ENCODE measurements at places on chromosomes 6 and 20.

DNA sequence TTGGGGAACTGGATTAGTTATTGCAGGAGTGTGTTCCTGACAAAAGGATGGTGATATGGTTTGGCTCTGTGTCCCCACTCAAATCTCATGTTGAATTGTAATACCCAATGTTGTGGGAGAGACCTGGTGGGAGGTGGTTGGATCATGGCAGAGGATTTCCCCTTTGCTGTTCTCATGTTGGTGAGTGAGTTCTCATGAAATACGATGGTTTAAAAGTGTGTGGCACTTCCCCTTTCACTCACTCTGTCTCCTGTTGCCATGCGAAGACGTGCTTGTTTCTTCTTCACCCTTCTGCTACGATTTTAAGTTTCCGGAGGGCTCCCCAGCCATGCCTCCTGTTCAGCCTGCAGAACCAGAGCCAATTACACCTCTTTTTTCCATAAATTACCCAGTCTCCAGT lies 16.2 kb upstream of the TREM1 start:
- no peak for DNase-seq

DNA sequence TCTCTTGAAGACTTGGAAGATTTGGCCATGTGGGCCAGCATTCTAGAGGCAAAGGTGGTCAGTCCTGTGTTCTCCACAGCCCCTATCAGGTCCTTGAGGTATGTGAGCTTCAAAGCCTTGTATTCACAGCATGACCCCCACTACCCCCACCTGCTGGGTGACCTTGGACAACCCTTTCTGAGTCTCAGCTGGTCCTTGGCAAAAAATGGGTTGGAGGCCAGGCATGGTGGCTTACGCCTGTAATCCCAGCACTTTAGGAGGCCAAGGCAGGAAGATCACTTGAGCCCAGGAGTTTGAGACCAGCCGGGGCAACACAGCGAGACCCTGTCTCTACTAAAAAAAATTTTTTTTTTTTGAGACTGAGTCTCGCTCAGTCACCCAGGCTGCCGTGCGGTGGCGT lies 42.6 kb downstream of the UBE2V1 start:
- DNase-seq, result no peak

DNA sequence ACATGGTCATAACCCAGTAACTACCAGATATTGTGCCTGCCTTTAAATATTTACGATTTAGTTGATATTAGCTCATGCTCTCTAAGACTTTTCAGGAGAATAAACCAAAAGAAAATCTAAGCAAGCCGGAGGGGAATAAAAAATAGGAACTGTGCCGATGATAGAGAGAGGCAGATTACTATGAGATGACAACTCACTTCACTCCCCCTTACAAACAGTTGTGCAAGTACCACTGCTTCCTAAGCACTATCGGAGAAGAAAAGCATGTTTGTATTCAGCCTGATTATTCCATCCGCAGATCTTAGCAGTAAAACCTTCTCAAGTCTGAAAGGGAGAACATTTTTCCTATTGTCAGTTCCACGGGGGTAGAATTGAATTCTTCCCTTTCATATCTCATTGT lies 294.4 kb downstream of the KCNQ5 start:
- no peak for DNase-seq

GRCh38 chr6:692858-693722 lies at the start of gene EXOC2:
TSS of gene EXOC2 (minus strand) at chr6:693139. CDS start at chr6:637818, 55,321 bp downstream.
- peak; percentile 82 for DNase-seq

GRCh38 chr6:14406614-14407331 lies 289.2 kb downstream of the CD83 start:
- DNase-seq, result no peak

DNA sequence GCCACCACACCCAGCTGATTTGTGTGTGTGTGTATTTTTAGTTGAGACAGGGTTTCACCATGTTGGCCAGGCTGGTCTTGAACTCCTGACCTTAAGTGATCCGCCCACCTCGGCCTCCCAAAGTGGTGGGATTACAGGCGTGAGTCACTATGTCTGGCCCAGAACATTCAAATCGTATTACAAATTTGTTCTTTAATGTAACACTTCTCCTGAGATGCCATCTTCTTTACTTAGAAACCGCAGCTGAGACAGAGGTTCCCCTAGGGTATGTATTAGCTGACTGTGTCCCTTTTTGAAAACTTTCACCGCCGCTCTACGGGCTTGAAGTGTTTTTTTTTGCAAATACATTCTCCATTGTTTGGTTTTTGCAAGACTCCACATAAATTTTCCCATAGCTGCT lies 62.6 kb downstream of the TOX2 start:
- DNase-seq, result no peak

DNA sequence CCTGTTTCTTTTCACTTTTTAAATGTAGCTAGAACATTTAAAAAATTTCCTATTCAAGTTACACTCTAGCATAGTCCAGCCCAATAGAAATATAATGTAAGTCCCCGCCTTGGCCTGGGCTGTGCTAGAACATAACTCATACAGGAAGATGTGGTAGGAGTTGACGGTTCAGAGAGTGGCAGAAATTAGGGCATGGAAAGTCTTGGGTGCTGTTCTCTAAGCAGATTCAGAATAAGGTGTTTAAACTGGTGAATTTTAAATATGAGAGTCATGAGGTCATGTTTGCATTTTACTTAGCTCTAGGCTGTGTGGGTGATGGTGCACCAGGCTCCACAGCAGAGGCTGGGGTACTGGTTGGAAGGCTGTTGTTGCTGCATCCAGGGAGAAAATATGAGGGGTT lies 256.5 kb downstream of the FARS2 start:
- no peak for DNase-seq

DNA sequence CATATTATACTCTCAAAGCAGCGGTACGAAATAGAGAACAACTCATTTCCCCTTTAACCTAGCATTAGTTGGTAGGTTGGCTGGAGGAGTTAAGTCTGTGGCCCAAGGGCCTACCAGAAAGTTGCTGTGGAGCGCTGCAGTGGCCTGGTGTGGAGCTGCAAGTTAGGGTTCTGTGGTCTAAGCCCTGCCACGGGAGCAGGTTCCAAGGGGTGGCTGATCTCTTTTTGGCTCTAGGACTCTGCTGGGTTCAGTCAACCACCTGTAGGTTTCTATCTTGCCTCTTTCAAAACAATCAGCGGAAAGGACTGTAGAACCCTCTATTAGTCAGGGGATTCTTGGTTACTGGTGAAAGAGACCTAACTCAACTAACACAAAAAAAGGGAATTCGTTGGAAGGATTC lies 54.5 kb upstream of the TULP4 start:
- DNase-seq, result no peak

GRCh38 chr6:7161253-7161623 lies 53.5 kb downstream of the RREB1 start:
- no peak for DNase-seq

GRCh38 chr6:28943557-28944411 lies 20.0 kb upstream of the TRIM27 start:
- DNase-seq, result peak; percentile 72

DNA sequence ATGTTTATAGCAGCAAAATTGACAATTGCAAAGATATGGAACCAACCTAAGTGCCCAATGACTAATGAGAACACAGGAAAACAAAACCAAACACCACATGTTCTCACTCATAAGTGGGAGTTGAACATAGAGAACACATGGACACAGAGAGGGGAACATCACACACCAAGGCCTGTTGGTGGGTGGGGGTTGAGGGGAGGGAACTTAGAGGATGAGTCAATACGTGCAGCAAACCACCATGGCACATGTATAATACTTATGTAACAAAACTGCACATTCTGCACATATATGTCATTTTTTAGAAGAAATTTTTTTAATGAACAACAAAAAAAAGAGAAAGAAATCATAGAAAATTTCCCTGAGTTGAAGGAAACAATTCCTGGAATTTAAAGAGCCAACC lies 3.9 kb downstream of the EPM2A start:
- no peak for DNase-seq

GRCh38 chr6:117409420-117409819 lies 16.3 kb downstream of the ROS1 start:
- no peak for DNase-seq

DNA sequence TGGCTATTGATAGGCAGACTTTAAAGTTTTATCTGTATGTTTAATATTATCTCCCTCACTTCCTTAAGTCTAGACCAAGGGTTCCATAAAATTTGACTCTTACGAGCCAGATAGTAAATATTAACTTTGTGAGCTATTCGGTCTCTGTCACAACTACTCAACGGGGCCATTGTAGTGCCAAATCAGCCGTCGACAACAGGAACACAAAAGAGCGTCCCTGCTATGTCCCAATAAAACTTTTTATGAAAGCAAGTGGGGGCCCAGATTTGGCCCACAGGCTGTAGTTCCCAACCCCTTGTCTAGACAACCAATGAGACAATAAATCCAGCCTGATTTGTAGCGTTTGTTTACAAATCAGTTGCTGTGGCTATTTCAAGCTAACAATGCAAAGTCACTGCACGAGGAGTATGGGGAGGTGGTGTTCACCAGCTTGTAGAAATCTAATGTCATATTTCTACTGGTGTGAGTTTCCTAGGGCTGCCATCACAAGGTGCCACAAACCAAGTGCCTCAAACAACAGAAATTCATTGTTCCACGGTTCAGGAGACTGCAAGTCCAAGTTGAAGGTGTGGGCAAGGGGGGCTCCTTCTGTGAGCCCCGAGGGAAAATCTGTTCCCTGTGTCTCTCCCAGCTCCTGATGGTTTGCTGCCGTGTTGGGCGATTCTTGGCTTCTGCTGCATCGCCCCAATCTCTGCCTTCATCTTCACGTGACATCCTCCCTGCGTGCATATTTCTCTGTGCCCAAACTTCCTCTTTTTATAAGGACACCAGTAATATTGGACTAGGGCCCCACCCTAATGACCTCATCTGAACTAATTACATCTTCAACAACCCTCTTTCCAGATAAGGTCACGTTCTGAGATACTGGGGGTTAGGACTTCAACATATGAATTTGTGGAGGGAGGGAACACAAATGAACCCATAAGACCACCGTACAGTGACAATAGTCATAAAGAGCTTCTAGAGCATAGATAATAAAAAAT lies 356.0 kb upstream of the JARID2 start:
- DNase-seq, result no peak

DNA sequence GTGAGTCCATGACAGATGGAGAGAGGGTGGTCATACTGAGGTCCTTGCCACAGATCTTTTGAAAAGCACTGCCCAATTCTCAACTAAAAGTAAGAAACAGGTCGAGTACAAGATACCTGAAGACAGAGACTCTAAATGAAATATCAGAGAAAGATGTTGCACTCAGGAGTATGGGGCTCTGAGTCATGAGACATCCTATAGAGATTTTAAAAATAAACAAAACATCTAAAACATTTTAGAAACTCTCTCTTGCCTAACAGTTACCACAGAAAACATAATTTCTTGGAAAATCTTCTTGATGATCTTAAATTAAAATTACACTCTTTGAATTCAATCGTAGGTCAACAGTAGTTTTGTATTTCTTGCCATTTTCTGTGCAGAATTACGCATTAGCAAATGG lies 348.9 kb upstream of the MARCKS start:
- DNase-seq, result no peak

DNA sequence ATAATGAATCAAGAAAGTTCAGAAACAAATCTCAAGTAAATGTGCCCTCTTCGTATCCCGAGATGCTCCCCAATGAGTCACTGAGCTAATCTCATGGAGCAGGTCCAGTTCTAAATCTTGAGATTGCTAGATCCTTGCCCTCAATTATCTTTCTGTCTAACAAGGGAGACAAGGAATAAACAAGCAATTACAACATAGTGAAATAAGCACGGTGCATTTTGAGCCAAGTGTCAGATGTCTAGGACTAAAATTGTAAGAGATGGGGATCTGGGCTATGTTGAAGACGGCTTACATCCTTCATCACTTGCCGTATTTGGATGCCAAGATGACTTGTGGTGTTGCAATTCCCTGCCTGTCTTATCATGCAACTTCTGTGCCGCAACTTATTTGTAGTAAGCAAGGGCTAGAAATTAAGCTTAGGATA lies 56.5 kb upstream of the ADGRF1 start:
- DNase-seq, result no peak

DNA sequence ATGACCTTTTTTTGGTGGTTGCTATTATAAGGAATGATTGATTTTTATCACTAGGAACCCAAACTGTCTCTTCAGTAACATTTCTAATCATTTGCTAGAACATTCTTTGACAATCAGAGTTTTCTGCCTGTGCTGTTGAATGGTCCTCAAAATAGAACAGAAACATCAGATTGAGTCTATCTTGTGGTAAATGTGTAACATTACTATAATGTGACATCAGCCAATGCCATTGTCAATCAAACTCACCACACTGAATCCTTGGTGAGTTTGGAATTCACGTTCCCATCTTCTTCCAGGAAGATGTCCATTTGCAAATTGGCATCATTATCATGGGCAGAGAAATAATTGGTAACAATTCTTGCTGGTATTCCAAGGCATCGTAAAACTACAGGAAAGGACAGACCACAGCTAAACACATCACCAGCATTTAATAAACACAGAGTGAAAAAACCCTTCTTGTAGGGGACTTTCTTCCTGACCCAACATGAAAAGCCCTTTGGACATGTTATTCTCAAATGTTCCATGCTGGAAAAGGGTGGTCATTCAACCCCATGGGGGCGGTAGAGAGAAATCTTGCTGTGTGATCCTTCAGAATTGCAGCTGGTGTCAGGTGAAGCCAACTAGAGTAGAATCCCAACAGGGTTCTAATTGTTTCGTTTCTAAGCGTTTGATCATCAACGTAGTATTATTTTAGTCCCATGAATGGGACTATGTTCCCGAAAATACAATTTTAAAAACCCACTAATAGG lies 98.5 kb downstream of the F13A1 start:
- no peak for DNase-seq

DNA sequence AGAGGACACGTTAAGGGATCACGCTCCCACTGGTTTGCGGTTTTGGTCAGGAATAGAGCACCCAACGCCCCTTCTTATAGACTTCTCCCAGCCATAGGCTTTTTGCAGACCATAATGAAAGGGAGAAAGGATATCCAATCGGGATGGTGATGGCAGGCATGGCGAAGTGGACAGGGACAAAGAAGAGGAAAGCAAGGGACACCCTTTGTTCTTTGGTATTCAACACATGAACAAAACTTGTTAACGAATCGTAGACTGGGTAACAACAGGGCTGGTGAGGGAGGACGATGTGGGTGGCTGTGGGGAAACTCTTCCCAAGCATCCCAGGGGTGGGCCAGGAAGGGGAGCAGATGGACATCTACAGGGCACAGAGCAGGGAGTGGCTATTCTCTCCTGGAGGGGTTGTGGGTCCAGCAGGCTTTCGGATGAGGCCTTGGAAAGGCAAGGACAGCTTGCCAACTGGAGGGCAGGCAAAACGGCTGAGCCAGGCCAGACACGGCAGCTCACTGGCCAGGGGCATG lies 1.4 kb upstream of the HSP90AB1 start:
- no peak for DNase-seq

- no peak for DNase-seq
Measured at GRCh38 chr6:39073471-39074355, 25.1 kb downstream of the GLP1R start.

DNA sequence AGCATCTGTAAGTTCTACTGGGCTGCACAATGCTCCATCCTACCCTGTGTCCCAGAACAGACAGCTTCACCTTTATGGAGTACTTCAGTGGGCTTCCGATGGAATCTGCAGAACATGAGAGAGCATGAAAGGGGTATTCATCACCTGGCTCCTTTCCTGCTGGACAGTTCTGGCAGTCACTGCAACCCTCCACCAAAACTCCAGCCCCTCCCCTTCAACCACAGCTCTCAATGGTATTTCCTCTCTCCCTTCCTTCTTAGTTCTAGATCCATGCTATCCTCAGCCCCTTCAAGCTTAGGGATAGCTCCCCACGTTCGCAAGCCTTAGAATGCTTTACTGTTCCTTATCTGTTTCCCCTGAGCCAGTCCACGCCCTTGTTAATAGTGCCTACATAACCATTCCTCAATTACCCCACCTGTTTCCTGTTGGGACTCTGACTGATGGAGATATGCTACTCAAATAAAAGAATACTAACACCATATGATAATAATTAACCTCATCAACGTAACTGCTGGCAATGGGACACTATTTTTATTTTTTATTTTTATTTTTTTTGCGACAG lies 26.8 kb downstream of the TRAM2 start:
- no peak for DNase-seq
